ENCODE measurements at places on chromosomes 11 and 22.
A peak's percentile ranks its signal among the peaks of the same experiment; 100 is the strongest.

DNA sequence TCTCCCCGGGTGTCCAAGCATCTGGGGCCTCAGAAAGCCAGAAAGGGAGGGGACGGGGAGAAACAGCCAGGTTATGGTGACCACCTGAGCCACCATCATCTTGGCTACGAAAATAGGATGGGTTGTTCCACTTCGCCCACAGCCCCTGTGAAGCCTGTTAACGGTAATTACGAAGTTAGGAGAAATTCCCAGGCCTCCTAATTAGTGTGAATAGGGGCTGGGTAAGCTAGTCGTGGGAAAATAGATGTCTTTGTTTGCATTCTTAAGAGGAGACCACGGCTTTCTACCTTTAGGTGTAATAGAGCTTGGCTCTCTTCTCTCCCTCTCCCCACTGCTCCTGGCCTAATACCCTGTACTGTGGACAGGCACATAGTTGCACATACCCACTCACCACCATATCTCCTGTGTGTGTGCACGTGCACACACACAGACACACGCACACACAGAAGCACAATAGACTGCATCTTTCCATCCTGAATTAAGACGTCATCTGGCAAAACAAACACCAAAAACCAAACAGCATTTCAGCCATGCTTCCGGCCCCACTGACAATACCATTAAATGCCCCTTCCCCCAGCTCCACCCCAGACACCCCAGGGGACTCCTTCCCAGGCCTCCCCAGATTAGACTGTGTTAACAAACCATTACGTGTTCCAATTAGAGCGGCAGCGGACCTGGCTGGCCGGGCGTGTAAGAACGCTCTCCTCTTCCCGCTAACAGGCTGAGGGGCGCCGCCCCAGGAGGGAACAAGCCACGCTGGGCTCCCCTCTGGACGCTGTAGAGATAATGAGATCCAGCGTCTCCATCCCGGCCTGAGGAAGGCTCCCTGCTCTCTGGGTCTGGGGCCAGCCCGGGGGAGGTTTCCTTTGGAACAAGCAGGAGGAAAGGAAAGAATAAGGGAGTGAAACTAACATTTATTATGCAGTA lies 72.8 kb downstream of the TP53I11 start:
- no peak for DNase-seq

DNA sequence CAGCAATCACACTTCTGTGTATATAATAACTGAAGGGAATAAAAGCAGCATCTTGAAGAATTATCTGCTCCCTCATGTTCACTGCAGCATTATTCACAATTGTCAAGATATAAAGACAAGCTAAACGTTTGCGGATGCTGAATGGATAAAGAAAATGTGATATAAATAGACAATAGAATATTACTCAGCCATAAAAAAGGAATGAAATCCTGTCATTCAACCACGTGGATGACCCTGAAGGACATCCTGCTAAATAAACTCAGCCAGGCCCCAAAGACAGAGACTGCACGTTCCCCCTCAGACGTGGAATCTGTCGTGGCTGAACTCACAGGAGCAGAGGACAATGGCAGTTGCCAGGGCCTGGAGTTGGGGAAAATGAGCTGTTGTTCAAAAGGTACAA lies 9.6 kb downstream of the ZNF195 start:
- no peak for DNase-seq

DNA sequence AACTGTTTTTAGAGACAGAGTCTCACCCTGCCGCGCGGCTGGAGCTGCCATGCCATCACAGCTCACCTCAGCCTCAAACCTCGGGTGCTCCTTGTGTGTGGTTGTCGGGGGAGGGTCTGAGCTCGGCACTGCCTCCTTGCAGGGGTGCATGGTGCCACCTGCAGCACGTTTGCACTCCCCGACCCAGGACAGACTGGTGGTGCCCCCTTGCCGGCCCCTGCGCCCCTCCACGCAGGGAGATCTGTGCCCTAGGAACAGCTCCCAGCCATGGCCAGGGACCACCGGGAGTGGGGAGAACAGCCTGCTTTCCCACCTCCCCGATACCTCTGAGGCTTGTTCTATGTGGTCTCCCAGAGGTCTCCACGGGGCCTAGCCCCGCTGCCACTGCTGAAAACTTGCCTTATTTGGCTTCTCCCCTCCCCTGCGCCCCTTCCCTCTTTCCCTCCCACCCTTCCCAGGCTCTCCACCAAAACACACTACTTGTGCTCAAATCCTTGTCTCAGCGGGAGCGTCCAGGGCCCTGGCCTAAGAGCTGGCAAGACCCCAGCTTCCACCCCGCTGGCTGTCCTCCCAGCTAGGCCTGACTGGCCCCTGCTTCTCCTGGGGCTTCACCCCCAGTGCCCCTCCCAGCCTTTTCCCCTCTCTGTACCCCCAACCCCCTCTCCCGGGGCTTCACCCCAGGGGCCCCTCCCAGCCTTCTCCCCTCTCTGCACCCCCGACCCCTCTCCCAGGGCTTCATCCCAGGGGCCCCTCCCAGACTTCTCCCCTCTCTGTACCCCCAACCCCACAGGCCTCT lies 13.4 kb upstream of the TPCN2 start:
- DNase-seq: no peak

DNA sequence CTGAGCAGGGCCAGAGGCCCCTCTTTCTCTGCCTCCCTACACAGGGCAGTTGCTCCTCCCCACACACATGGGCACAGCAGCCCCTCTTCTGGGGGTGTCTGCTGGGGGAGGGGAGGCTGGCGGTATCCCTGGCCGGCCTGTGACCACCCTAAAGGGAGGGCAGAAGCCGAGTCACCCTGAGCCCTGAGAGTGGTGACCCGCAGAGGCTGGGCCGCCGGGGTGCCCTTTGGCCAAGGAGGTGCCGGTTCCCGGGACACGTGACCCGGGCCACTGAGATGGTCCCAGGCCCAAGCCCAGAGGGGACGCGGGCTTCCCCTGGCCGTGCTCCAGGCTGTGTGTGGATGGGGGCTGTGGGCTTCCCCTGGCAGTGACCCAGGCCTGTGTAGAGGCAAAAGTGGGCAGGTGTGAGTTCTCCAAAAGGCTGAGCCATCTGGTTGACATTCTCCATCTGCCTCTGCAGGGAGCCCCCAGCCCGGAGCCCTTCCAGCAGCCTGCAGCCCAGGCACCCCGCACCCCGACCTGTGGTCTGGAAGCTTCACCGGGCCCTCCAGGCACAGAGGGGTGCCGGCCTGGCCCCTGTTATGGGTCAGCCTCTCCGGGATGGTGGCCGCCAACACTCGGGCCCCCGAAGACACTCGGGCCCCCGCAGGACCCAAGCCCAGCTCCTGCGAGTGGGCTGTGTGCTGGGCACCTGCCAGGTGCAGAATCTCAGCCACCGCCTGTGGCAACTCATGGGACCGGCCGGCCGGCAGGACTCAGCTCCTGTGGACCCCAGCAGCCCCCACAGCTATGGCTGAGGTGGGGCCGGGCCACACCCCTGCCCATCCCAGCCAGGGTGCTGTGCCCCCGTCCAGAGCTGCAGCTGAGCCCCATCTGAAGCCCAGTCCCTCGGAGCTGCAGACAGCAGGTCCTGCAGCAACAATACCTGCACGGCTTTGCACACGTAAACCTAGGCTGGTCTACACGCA lies 1.0 kb downstream of the ADM2 start:
- DNase-seq: no peak

DNA sequence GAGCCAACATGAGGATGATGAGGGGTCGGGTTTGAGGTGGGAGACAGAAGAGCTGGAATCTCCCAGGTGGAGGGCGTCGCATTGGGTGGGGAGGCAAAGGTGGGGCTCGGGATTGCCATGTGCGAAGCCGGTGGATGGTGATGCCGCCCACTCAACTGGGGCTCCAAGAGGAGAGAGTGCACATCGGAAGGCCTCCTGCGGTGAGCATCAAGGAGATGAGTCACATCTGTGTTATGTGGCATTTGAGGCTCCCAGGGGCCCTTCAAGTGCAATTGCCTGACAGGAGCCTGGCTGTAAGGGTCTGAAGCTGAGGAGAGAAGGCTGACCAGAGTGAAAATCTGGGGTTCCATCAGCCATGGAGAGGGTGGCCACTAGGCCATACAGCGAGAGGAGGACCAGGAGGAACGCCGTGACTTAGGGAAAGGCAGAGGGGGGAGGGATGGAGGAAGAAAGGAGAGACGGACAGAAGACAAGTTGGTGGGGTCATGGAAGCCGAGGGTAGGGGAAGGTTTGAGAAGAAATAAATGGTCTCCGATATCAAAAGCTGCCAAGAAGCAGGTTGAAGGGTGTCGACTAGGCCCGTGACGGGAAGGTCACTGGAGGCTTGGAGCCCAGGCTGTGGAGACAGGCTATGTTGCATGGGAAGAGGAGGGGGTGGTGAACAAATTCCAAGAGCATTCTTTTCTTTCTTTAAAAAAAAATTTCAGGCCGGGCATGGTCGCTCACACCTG lies 21.3 kb downstream of the RASD2 start:
- no peak for DNase-seq

- no peak for DNase-seq
Observed at GRCh38 chr11:29260939-29261705, 755.7 kb downstream of the KCNA4 start.

GRCh38 chr11:72864702-72865655 lies 50.8 kb downstream of the ATG16L2 start:
- DNase-seq: no peak

DNA sequence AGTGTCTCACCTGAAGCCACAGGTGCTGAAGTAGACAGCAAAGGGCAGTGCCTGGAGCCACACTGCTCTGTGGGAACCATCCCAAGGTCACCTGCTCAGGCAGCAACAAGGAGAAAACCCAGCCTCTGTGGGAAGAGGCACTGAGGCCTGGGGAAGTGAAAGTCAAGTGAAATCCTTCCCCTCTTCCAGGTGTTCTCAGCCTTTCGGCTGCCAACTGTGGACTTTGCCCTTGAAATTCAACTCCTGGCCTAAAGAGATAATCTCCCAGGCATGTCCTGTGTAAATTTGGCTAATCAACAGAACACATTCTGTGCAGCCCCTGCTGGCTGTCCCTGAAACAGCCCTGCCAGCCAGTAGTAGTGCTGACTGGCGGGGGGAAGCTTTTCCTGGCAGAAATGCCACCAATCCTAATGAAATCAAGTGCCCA lies 112.1 kb downstream of the RPL27A start:
- DNase-seq: no peak

- DNase-seq: no peak
Observed at GRCh38 chr11:133661846-133662245, 129.5 kb upstream of the OPCML start.

DNA sequence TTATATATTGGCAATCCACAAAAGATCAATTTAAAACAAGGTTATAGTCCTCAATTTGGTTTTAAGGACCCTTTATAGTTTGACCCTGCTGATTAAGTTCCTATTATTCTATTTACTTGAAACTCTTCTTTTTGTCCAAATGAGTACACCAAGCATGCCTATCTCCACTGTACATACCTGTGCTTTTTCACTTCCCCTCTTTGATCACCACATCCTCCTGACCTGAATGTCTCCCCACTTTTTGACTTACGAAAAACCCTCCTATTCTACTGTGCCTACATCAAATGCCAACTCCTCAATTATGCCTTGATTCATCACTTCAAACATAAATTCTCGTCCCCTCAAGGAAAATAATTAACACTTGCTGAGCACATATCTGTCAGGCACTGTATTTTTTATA lies 113.5 kb downstream of the SOX6 start:
- no peak for DNase-seq

GRCh38 chr11:123434911-123435310 lies 4.8 kb downstream of the GRAMD1B start:
- DNase-seq: no peak

DNA sequence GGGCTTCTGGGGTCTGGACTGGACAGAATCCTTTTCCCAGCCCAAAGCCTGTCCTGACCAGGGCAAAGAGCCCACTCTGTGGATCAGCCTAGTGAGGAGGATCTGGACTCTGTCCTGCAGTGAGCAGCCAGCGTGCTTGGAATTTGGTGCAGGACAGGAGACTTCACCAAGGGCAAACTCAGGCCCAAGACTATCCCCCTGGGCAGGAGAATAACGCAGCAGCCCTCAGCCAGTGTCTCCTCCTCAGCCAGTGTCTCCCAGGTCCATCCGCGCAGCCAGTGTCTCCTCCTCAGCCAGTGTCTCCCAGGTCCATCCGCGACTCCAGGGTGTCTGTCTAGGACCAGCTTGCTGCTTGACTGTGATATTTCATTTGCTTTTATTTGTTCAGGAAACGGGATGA lies 1334.0 kb downstream of the TBC1D22A start:
- DNase-seq: no peak

DNA sequence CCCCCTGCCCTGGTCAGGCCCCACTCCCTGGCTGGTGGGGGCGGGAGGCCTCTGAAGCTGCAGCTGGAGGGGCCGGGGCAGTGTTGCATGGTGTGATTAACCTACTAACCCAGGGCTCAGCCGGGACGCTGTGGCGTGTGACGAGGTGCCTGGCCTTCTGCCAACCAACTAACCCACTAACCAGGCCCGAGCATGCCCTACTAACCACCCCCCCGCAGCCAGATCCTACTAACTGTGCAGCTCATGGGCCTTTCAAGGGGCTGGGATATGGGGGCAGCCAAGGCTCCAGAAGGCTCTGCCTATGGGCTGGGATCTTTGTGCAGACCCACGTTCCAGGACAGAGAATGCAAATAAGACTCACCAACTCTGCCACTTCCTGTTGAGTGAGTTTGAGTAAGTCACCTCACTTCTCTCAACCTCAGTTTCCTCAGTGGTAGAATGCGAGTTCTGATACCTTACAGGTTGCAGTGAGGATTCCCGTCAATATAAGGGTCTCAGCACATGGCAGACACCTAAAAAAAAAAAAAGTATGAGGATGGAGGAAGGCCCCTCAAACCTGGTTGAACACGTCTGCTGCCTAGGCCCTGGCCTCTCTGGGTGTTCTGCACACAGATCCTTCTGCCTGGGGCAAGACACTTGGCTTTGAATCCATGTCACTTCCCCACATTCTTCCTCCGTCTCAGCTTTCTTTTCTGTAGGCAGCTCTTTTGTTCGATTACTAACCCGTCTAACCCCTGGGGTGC lies 14.1 kb downstream of the MIAT start:
- DNase-seq: peak; percentile 71

DNA sequence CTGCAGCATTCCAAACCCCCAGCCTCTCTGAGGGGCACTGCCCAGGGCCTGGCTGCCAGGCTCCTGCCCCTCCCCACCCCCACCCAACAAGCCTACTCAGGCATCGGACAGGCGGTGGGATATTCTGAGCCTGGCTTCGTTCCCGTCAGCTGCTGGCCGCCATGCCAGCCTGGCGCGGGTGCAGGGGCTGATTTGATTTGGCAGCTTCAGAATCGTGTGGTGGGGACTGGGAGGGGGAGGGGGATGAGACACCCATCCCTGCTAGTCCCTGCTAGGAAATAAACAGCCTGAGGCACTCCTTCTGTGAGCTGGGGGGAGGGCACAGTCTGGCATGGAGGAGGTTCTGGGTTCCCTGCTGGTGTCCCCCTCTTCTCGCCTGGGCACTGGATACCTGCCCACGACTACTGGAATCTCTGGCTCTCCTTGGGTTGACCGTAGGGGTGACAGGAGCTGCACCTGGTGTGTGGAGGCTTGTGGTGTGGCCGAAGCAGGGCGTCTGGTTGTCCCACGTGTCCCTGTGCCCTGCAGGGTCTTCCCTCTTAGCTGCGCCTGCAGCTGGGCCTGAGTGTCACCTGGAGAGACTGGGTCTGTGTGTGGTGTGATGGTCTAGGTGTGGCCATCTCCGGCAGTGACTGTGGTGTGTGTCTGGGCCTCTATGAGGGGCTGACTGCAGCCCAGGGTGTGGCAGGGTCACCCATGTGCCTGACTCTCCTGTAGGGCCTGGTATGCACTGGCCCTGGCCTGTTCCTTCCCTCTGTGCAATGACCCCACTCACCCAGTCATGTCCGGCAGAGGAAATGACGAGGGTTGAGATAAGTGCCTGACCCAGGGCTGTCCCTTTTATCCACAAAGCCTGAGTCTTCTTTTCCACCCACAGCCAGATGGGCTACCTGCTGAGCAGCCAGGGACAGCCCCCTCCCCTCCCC lies 42.2 kb downstream of the PDE2A start:
- no peak for DNase-seq
